Activated naive CD8-positive, alpha-beta T cell treated with anti-CD3 and anti-CD28 coated beads, Interleukin-2, amount 10 ng/mL, durations not matched to agents 7 days and 5 days (primary cell): ENCODE measurements at places on chromosomes 2 and 18. TPM values are rescaled to one million over a fixed set of nuclear protein-coding genes. Genes with fewer than 3 reads are reported as not detected.
A peak's percentile ranks its signal among the peaks of the same experiment; 100 is the strongest.

The TMEM200C gene
- not detected for total RNA-seq

DNA sequence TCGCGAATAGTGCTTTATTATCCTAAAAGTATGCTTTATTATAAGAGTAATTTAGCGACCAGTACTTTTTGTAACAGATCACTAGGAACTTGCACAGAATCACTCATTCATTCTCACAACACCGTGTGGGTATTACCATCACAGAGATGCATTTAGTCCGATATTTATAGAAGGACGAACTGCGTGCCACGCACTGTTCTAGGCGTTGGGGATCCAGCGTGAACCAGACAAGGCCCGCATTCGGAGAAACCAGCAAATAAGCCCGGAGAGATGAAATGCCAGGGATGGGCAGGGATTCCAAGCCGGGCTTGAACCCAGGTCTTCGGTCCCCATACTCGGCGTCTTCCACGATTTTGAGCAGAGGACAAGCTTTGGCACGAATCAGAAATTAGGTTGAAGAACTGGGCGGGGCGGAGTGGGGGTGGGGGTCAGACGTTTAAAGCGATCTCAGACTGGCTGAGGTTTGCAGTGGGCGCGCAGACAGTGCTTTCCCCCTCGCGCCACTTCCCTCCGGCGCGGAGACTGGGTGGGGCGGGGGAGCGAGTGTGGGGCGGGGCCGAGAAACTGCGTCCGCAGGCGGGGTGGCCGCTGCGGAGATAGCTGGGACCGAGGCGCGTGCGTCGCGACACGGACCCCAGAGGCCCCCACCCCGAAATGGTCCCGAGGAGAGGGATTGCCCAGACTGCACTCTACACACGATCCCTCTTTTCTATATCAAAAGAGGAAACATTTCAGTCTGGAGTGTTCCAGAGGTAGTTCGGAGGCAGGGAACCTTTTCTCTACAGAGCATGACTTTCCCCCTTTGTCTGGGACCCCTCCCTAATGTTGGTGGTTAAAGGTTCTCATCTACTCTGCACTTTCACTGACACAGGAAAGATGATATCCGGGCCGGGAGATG is 1.1 kb upstream of the CXCR4 start:
- peak; percentile 84 for DNase-seq
- H3K4me3 ChIP-seq, result peak overlapping the region; percentile 98
- H3K4me1 ChIP-seq, result peaks cover 49% of the 10 kb centered on the region

DNA sequence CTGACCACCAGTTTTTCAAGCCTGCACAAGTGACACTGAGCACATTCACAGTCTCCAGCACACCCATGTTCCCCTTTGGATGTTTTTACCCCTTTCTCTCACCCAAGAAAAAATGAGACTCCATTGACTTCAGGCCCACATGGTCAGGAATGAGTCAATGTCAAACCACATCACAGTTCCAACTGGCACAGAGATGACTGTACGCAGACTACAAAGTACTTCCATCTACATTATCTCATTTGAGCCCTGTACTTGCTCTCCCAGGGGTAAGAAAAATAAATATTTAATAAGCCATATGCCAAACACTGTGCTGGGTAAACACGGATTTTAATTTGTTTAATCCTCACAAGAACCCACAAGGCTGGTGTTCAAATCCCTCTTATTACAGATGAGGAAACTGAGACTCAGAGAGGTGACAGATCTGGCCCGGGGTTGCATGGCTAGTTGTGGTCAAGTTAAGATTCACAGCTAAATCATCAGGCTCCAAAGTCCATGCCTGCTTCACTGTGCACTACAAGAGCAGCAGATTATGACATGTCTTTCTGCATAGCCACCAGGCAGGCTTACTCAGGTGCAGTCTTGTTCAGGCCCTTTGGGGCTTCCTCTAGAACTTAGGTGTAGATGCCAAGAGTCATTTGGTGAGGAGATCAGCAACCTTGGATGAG is 106.1 kb downstream of the TXNL1 start:
- no peaks in the 10 kb centered on the region for H3K36me3 ChIP-seq
- H3K4me3 ChIP-seq, result no peak overlapping the region
- no peak for DNase-seq
- H3K4me1 ChIP-seq, result peaks cover 2% of the 10 kb centered on the region

GRCh38 chr18:14925281-14925709 is 177.3 kb downstream of the ANKRD30B start:
- peaks cover 2% of the 10 kb centered on the region for H3K4me1 ChIP-seq
- no peaks in the 10 kb centered on the region for H3K27me3 ChIP-seq
- no peak for DNase-seq
- no peak overlapping the region for H3K4me3 ChIP-seq
- no peak overlapping the region for H3K27ac ChIP-seq

GRCh38 chr2:73323551-73323950 is 30.2 kb upstream of the EGR4 start:
- no peak overlapping the region for H3K27ac ChIP-seq
- H3K27me3 ChIP-seq, result peaks cover 42% of the 10 kb centered on the region
- H3K4me1 ChIP-seq, result no peaks in the 10 kb centered on the region
- DNase-seq, result no peak

The TUBA3E gene
- not detected for total RNA-seq

The GYPC gene
- 132 TPM for total RNA-seq

DNA sequence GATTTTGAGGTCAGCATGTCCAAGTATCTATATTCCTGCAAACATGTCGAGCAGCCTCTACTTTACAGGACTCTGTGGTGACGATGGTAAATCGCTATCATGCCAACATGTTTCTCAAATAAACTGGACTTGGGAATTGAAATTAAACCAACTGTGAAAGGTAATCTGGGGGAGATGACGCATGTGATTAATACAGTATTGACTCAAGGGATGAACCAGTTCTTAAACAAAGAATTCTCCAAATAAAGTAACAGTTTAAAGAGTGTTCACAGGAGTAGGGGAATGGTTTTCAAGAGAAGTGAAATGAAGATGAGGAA is 54.3 kb downstream of the THUMPD2 start:
- peaks cover 3% of the 10 kb centered on the region for H3K36me3 ChIP-seq
- H3K4me3 ChIP-seq, result no peak overlapping the region
- H3K4me1 ChIP-seq, result peaks cover 4% of the 10 kb centered on the region
- DNase-seq, result no peak
- peaks cover 11% of the 10 kb centered on the region for H3K27me3 ChIP-seq

DNA sequence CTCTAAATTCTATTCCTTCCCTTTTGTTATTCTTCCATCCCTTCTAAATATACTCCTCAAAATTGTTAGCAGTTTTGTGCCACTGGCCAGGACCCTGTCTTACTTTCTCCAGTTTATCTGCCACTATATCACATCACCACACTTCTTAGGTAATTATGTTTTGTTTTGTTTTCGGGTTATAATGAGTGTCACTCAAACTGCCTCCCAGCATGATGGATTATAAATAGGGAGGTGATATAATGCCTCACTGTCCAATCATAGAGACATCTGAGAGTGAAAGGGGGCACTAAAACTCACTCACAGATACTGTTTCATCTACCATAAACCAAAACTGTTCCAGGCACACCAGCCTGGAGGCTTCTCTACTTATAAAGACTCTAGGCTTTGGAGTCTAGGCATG is 3.5 kb downstream of the RSAD2 start:
- H3K27me3 ChIP-seq, result no peaks in the 10 kb centered on the region
- no peak for DNase-seq
- peak overlapping the region; percentile 90 for H3K4me3 ChIP-seq
- peak overlapping the region; percentile 82 for H3K27ac ChIP-seq
- H3K4me1 ChIP-seq, result peaks cover 60% of the 10 kb centered on the region

- H3K4me1 ChIP-seq, result no peaks in the 10 kb centered on the region
- no peak overlapping the region for H3K27ac ChIP-seq
- no peaks in the 10 kb centered on the region for H3K27me3 ChIP-seq
- no peak for DNase-seq
These were observed 102.1 kb downstream of the ABCA12 start for GRCh38 chr2:215036314-215036713.

- H3K27ac ChIP-seq, result no peak overlapping the region
- DNase-seq, result no peak
- no peaks in the 10 kb centered on the region for H3K36me3 ChIP-seq
These were observed 19.1 kb upstream of the GCFC2 start for GRCh38 chr2:75729861-75730260.

The ESPNL gene
- total RNA-seq, result 0.09 TPM

DNA sequence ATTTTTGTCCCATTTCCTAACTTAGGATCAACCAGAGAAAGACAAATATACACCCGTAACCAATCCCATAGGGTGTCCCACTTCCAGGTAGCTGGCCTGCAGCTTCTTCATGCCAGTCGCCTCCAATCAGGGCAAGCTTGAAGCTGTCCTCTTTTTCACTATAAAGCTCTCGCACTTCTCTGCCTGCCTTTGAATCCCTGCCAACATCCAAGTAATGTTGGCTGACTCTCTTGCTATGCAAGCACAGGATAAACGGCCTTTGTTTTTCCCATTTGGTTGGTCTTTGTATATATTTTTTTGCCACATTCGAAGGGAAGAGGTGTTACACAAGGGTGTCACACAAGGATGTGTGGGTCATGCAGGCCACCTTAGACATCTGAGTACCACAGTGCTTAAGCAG is 388.8 kb downstream of the CBLN2 start:
- H3K27ac ChIP-seq, result no peak overlapping the region
- H3K4me1 ChIP-seq, result no peaks in the 10 kb centered on the region
- H3K36me3 ChIP-seq, result no peaks in the 10 kb centered on the region
- H3K27me3 ChIP-seq, result no peaks in the 10 kb centered on the region

GRCh38 chr18:74734013-74734444 is 136.4 kb downstream of the ZNF407 start:
- H3K27me3 ChIP-seq, result no peaks in the 10 kb centered on the region
- no peaks in the 10 kb centered on the region for H3K4me1 ChIP-seq
- DNase-seq, result no peak
- H3K27ac ChIP-seq, result no peak overlapping the region
- no peak overlapping the region for H3K4me3 ChIP-seq
- H3K36me3 ChIP-seq, result peaks cover 5% of the 10 kb centered on the region

GRCh38 chr2:165666605-165667004 is 127.4 kb downstream of the GALNT3 start:
- DNase-seq, result no peak
- no peak overlapping the region for H3K4me3 ChIP-seq
- H3K27me3 ChIP-seq, result no peaks in the 10 kb centered on the region
- no peak overlapping the region for H3K27ac ChIP-seq

GRCh38 chr2:112758711-112759110 is 5.7 kb downstream of the CKAP2L start:
- no peak for DNase-seq
- H3K27ac ChIP-seq, result no peak overlapping the region
- H3K4me3 ChIP-seq, result no peak overlapping the region
- no peaks in the 10 kb centered on the region for H3K27me3 ChIP-seq

GRCh38 chr2:224261326-224261725 is 140.6 kb downstream of the FAM124B start:
- no peaks in the 10 kb centered on the region for H3K36me3 ChIP-seq
- DNase-seq, result no peak
- H3K4me1 ChIP-seq, result peaks cover 3% of the 10 kb centered on the region

The HEATR5B gene
- total RNA-seq, result 24.0 TPM

DNA sequence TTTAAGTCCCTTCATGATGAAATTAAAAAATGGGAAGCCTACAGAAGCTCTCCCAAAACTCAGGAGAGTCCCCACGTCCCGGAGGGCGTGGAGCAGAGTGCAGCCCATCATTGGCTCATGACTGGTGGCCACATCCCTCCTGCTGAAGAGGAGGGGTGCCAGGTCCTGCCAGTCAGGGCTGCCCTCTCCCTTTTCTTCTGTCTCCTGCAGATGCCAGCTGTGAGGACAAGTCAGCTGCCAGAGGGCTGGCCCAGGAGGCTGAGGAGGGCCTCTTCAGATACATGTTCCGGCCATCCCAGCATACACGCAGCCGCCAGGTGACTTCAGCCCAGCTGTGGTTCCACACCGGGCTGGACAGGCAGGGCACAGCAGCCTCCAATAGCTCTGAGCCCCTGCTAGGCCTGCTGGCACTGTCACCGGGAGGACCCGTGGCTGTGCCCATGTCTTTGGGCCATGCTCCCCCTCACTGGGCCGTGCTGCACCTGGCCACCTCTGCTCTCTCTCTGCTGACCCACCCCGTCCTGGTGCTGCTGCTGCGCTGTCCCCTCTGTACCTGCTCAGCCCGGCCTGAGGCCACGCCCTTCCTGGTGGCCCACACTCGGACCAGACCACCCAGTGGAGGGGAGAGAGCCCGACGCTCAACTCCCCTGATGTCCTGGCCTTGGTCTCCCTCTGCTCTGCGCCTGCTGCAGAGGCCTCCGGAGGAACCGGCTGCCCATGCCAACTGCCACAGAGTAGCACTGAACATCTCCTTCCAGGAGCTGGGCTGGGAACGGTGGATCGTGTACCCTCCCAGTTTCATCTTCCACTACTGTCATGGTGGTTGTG is 2.6 kb downstream of the INHA start:
- no peaks in the 10 kb centered on the region for H3K36me3 ChIP-seq
- no peaks in the 10 kb centered on the region for H3K4me1 ChIP-seq
- H3K4me3 ChIP-seq, result no peak overlapping the region

The VPS4B gene
- total RNA-seq, result 72.8 TPM

The HRH4 gene
- 0.23 TPM for total RNA-seq

DNA sequence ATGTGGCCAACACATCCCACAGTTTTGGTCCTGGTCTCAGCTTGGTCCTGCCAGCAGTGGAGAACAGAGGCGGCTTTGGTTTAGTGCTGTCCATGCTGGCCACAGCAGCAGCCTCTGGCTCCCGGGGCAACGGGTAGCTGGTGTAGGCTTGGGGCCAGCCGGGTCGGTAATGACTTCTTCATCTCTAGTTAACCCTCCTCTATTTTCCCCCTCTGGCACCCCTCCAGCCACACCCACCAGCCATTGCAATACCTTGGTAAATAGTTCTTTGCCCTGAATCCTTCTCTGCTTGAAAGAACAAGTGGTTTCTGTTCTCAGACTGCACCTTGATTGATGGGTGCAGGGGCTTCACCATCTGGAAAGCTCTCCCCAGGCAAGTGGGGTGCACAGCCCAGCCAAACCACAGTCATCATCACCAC is 31.7 kb upstream of the ZNF396 start:
- H3K4me1 ChIP-seq, result peaks cover 18% of the 10 kb centered on the region
- DNase-seq, result no peak
- H3K27me3 ChIP-seq, result peaks cover 5% of the 10 kb centered on the region
- no peak overlapping the region for H3K27ac ChIP-seq
- no peaks in the 10 kb centered on the region for H3K36me3 ChIP-seq

- no peaks in the 10 kb centered on the region for H3K4me1 ChIP-seq
- no peak for DNase-seq
- H3K4me3 ChIP-seq, result no peak overlapping the region
- H3K27me3 ChIP-seq, result no peaks in the 10 kb centered on the region
- no peaks in the 10 kb centered on the region for H3K36me3 ChIP-seq
These were observed 14.0 kb downstream of the STK25 start for GRCh38 chr2:241494311-241494908.

The TMEM150A gene
- 7.0 TPM for total RNA-seq

The CHST9 gene
- total RNA-seq, result not detected

The VAMP5 gene
- total RNA-seq, result 66.7 TPM

The SLC66A3 gene
- total RNA-seq, result 19.0 TPM

DNA sequence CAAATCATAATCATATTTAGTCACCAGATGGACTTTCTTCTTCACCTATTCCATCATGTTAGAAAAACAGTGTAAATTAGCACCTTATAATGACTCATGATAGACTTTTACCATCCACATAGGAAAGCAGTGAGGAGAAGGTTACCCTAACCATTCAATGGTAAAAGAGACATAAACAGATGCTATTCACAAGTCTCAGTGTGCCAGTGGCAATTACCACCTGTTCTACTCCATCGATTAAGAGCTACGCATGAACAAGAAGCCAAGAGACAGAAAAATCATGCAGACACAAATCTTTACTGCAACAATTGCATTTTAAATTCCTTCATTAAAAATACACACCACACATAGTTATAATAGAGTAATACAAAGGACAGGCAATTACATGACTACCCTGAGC is 106.7 kb upstream of the CHAC2 start:
- peaks cover 19% of the 10 kb centered on the region for H3K36me3 ChIP-seq
- no peaks in the 10 kb centered on the region for H3K4me1 ChIP-seq
- H3K27ac ChIP-seq, result no peak overlapping the region
